Activated T-helper 2 cell treated with anti-CD3 and anti-CD28 coated beads, Interferon-gamma antibody, Interleukin-2, Interleukin-4, amounts not matched to agents 10 μg/mL and 5 μg/mL and 100 μg/mL, durations not matched to agents 14 hours and 24 hours and 36 hours (primary cell): ENCODE measurements at places on chromosomes 5 and 9.

DNA sequence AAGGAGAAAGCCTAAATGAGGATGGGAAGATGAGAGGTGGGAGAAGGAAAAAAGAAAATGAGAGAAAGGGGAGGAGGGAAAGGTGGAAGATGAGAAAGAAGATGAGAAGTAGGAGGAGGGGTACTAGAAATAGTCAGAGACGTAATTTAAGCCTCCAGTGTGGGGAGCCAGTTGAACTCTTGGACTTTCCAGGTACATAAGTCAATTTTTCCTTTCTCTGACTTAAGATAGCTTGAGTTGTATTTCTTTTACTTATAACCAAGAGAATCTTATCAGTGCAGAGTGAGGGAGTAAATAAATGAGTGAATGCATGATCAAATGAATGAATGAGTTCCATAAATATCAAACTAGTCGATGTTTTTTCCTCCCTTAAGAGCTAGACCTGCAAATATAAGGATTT, 21.5 kb upstream of the WHRN start:
- H3K36me3 ChIP-seq = no peaks in the 10 kb centered on the region
- DNase-seq = no peak
- H3K27ac ChIP-seq = no peak overlapping the region
- peaks cover 27% of the 10 kb centered on the region for H3K27me3 ChIP-seq
- no peak overlapping the region for H3K4me3 ChIP-seq
- H3K4me1 ChIP-seq = no peaks in the 10 kb centered on the region

- H3K27me3 ChIP-seq = no peaks in the 10 kb centered on the region
- no peak overlapping the region for H3K27ac ChIP-seq
- H3K36me3 ChIP-seq = no peaks in the 10 kb centered on the region
- DNase-seq = no peak
These were observed 1.9 kb upstream of the PAEP start for GRCh38 chr9:135559606-135560005.

GRCh38 chr9:124950050-124950718, 9.3 kb upstream of the GOLGA1 start:
- H3K36me3 ChIP-seq = peaks cover 12% of the 10 kb centered on the region
- no peaks in the 10 kb centered on the region for H3K27me3 ChIP-seq
- DNase-seq = no peak

- H3K4me3 ChIP-seq = no peak overlapping the region
- H3K36me3 ChIP-seq = no peaks in the 10 kb centered on the region
- H3K27me3 ChIP-seq = peaks cover 8% of the 10 kb centered on the region
- no peak for DNase-seq
- H3K4me1 ChIP-seq = no peaks in the 10 kb centered on the region
These were observed 400.3 kb downstream of the ARHGEF28 start for GRCh38 chr5:74026310-74026709.

- H3K27ac ChIP-seq = no peak overlapping the region
- no peaks in the 10 kb centered on the region for H3K36me3 ChIP-seq
- H3K4me1 ChIP-seq = no peaks in the 10 kb centered on the region
- DNase-seq = no peak
These were observed 37.6 kb downstream of the MAST4 start for GRCh38 chr5:66633754-66634153.

DNA sequence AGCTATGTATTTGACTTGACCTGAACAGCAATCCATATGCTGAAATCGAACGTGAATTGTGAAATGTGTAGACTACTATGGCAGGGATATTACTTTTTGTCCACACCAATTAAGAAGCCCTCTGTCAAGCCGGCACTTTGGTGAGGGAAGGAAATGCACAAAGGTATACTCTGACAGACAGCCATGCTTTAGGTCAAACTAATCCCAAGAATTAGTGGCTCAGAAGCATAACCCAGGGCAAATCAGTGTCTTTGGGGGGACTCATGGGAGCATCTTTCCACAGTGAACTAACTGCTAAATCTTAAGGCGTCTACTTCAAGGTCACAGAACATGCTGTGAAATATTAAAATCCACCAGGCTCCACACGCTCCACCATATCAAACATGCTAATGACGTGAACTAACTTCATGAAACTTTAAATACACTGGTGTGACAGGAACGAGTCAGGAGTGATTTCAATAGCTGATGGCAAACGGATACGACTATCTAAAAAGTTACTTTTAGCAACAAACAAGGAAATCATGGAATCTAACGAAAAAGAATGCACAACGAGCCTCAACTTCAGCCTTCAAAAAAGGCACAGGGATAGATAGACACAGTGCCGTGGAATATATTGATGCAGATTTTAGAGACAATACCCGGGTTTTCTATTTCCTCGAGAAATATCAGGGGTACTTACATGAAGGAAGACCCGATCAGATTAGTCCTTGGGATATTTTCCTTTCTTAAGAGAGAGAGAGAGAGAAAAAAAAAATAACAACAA, 527 bp downstream of the MEF2C start:
- H3K36me3 ChIP-seq = no peaks in the 10 kb centered on the region
- peaks cover 70% of the 10 kb centered on the region for H3K27me3 ChIP-seq
- peak overlapping the region; percentile 77 for H3K4me3 ChIP-seq
- H3K4me1 ChIP-seq = peaks cover 22% of the 10 kb centered on the region

DNA sequence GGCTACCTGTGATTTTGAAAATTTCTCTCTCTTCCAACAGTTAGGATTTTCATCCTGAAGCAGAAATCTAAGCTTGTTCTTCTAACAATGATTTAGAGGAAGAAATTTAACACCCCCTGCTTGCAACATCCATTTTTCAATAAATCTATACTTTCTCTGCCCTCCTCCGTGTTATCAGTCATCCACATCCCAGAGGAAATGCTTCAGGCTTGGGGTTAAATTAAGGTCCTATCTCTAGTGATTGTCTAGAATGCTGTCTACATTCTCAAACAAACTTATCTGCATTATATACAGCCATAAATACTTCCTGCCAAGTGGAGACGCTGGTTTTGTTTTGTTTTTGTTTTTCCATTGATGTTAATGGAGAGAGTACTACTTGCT, 371.0 kb downstream of the CSNK1G3 start:
- DNase-seq = no peak
- H3K27ac ChIP-seq = no peak overlapping the region
- H3K27me3 ChIP-seq = no peaks in the 10 kb centered on the region
- no peaks in the 10 kb centered on the region for H3K36me3 ChIP-seq
- no peaks in the 10 kb centered on the region for H3K4me1 ChIP-seq

GRCh38 chr9:14547245-14548060, 145.8 kb downstream of the ZDHHC21 start:
- no peak overlapping the region for H3K27ac ChIP-seq
- H3K36me3 ChIP-seq = no peaks in the 10 kb centered on the region
- H3K4me1 ChIP-seq = no peaks in the 10 kb centered on the region
- no peak for DNase-seq
- H3K4me3 ChIP-seq = no peak overlapping the region

DNA sequence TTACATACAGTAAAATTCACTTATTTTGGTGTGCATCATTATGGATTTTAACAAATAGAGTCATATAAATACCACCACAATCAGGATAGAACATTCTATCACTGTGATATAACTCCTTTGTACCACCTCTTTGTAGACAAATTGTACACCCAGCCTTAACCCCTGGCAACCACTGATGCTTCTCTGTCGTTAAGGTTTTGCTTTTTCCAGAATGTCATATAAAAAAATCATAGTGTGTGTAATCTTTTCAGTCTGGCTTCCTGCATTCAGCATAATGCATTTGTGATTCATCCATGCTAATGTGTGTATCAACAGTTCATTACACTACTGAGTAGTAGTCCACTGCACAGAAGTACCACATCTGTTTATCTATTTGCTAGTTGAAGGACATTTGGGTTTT, 81.2 kb downstream of the ARSB start:
- no peak for DNase-seq
- no peak overlapping the region for H3K4me3 ChIP-seq
- H3K36me3 ChIP-seq = peaks cover 2% of the 10 kb centered on the region
- H3K27me3 ChIP-seq = no peaks in the 10 kb centered on the region
- peaks cover 14% of the 10 kb centered on the region for H3K4me1 ChIP-seq

- H3K4me1 ChIP-seq = no peaks in the 10 kb centered on the region
- H3K27ac ChIP-seq = no peak overlapping the region
- DNase-seq = no peak
- no peak overlapping the region for H3K4me3 ChIP-seq
- H3K27me3 ChIP-seq = no peaks in the 10 kb centered on the region
These were observed 211.6 kb downstream of the DTWD2 start for GRCh38 chr5:118776755-118777154.

GRCh38 chr5:72812488-72812887, 4.0 kb upstream of the TNPO1 start:
- H3K36me3 ChIP-seq = no peaks in the 10 kb centered on the region
- no peak overlapping the region for H3K4me3 ChIP-seq
- peaks cover 8% of the 10 kb centered on the region for H3K4me1 ChIP-seq
- DNase-seq = no peak
- peaks cover 38% of the 10 kb centered on the region for H3K27me3 ChIP-seq

- no peak overlapping the region for H3K27ac ChIP-seq
- H3K36me3 ChIP-seq = peaks cover 10% of the 10 kb centered on the region
- peaks cover 18% of the 10 kb centered on the region for H3K27me3 ChIP-seq
These were observed 137.6 kb downstream of the UGCG start for GRCh38 chr9:112034216-112034611.

DNA sequence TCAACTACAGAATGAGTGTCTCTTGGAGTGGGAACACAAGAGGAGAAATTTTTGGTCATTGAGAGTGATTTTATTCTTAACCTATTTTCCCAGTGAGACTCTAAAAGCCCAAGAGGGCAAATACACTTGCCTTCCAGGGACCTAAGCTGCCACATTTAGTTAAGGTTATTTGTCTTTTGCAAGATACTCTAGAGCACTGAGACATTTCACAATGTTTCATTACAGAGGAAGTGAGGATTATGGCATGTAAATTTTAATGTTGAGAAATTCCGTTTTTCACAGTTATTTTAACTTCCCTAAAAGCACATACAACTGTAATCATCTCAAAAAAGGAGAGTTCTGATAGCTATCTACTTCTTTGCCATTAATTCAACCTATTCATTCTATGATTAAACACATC, 38.7 kb upstream of the RAB3C start:
- H3K36me3 ChIP-seq = no peaks in the 10 kb centered on the region
- no peaks in the 10 kb centered on the region for H3K27me3 ChIP-seq
- no peaks in the 10 kb centered on the region for H3K4me1 ChIP-seq
- no peak for DNase-seq
- no peak overlapping the region for H3K4me3 ChIP-seq
- no peak overlapping the region for H3K27ac ChIP-seq

DNA sequence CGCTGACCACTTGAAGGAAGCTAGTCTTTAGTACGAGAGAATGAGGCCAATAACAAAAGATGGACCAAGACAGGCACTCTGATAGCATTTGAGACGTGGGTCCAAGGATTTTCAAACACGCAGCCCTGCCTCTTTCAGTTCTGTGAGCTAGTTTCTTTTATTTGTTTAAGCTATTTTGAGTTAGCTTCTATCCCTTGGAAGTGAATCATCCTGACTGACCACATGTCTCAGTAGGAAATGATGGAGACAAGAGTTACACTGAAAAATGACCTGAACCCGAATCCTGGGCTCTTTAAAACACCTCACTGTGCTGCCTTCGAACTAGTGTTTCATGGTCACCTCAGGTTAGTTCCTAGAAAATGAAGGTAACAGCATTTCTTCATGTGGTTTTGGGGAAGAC, 9.9 kb downstream of the TEK start:
- no peak overlapping the region for H3K4me3 ChIP-seq
- DNase-seq = no peak
- H3K27me3 ChIP-seq = no peaks in the 10 kb centered on the region

GRCh38 chr5:174166231-174167079, 120.9 kb downstream of the NSG2 start:
- no peak overlapping the region for H3K27ac ChIP-seq
- no peaks in the 10 kb centered on the region for H3K4me1 ChIP-seq
- H3K36me3 ChIP-seq = no peaks in the 10 kb centered on the region
- DNase-seq = no peak
- no peak overlapping the region for H3K4me3 ChIP-seq

- no peak overlapping the region for H3K27ac ChIP-seq
- no peaks in the 10 kb centered on the region for H3K4me1 ChIP-seq
These were observed 588.9 kb downstream of the NR2F1-AS1 start for GRCh38 chr5:92992073-92992472.

- peaks cover 2% of the 10 kb centered on the region for H3K27me3 ChIP-seq
- DNase-seq = no peak
- H3K36me3 ChIP-seq = no peaks in the 10 kb centered on the region
- H3K27ac ChIP-seq = no peak overlapping the region
- peaks cover 2% of the 10 kb centered on the region for H3K4me1 ChIP-seq
- no peak overlapping the region for H3K4me3 ChIP-seq
These were observed 1.3 kb downstream of the RANBP3L start for GRCh38 chr5:36300191-36300926.

DNA sequence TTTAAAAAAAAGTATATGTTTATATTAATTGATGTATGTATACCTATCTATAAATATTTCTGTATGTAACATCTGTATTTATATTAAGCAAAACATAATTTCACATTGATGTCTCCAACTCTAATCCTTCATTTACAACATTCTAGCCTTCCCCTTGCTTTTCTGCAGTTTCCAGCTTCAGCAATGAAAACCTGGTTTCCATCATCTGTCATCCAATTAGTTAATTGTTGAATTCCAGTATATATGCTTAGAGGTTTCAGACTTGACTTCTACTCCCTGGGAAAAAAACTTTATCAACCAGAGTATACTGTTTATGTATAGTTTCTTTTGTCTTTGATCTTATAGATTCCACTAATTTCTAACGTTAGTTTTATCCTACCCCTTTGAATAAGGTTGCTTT, 38.4 kb downstream of the NMUR2 start:
- no peak for DNase-seq
- no peak overlapping the region for H3K4me3 ChIP-seq
- H3K4me1 ChIP-seq = no peaks in the 10 kb centered on the region

GRCh38 chr9:28747351-28747985, 1174.2 kb upstream of the C9orf72 start:
- DNase-seq = no peak
- no peak overlapping the region for H3K27ac ChIP-seq
- H3K4me1 ChIP-seq = no peaks in the 10 kb centered on the region
- no peaks in the 10 kb centered on the region for H3K36me3 ChIP-seq
- no peak overlapping the region for H3K4me3 ChIP-seq

- H3K27ac ChIP-seq = no peak overlapping the region
- DNase-seq = no peak
- H3K27me3 ChIP-seq = no peaks in the 10 kb centered on the region
- H3K36me3 ChIP-seq = no peaks in the 10 kb centered on the region
- H3K4me3 ChIP-seq = no peak overlapping the region
These were observed 96.7 kb upstream of the SEMA6A start for GRCh38 chr5:116671211-116671736.

GRCh38 chr5:156109317-156110023, 217.5 kb upstream of the SGCD start:
- H3K36me3 ChIP-seq = no peaks in the 10 kb centered on the region
- no peaks in the 10 kb centered on the region for H3K4me1 ChIP-seq
- no peak overlapping the region for H3K4me3 ChIP-seq
- no peaks in the 10 kb centered on the region for H3K27me3 ChIP-seq
- no peak overlapping the region for H3K27ac ChIP-seq
